A549 (cell line): ENCODE measurements at places on chromosomes 1 and 21. TPM values are rescaled to one million over a fixed set of nuclear protein-coding genes. Genes with fewer than 3 reads are reported as not detected.

Gene FH
- 95.2 to 107 TPM (median 98.7 TPM) in 3 replicates for polyA plus RNA-seq

Gene MYOC
- not detected in 3 replicates for polyA plus RNA-seq

- DNase-seq: no peak
These were observed 61.7 kb downstream of the LDLRAD2 start for GRCh38 chr1:21873761-21874160.

Gene TNNI3K
- 0.09 to 0.24 TPM in 2 of 3 replicates, not detected in the other for polyA plus RNA-seq

DNA sequence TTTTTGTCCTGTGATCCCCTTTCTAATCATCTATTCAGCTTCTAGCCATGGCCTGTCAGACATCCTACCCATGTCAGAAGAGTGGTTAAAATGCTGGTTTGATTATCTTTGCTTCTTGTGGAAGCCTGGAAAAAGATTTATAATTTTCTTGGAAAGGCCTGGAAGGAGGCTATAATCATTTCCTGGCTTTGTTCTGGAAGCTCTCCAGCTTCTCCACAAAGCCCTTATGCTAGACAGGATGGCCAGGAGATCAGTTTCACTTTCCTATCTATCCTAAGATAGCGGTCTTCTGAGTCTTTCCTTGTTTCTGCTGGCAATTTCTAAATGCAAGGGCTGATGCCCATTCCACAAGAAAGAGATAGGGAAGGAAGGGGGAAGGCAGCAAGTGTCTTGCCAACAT, 90.9 kb upstream of the SLC44A3 start:
- no peak for DNase-seq
